ENCODE measurements at places on chromosomes 11 and 22.

DNA sequence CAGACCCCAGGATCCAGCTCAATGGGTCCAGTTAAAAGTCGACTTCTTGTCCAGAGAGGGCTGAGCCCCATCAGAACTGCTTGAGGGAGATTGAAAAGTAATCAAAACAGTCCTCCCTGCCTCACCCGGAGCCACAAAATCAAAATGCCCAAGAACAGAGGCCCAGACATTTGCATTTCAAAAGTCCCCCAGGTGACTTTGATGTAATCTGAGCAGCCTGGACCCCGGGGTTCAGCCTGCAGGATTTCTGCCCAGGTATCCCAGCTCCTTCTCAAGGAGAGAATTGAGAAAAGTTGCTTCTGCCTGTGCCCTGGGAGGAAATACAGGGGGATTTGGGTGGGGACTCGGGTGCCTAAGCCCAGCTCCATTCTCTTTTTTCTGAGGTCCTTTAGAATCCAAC, 1385.0 kb downstream of the TBC1D22A start:
- no peak for DNase-seq

- DNase-seq: no peak
Observed at GRCh38 chr22:34604312-34604711, 461.6 kb upstream of the ISX start.

DNA sequence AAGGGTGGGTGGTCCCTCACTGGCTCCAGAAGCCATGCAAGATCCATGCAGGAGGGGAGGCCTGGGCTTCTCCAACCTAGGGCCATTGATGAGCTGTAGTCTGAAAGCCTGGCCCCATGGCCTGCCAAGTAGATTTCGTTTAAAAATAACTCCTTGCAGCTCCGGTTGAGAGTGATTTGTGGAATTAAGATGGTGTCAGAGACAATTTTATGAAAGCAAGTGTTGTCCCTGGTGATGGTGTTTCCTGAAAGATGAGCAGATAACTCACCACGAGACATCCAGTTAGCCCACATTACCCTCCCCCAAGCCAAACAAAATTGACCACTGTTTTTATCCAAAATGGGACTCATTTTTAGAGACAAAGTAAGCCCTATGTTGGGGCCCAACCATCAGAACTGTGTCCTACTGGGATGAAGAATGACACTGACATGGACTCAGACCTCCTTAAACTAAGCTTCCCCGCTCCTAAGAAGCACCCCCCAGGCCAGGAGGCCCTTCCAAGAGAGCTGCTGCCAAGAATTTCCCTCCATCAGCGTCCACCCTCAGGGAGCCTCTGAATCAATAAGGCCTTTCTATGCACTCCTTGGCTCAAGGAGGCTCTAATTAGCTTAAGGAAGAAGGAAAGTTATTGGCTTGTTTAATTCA, 174.2 kb upstream of the NCAM1 start:
- DNase-seq: no peak

GRCh38 chr11:42161886-42162285, 702.4 kb upstream of the LRRC4C start:
- DNase-seq: no peak

DNA sequence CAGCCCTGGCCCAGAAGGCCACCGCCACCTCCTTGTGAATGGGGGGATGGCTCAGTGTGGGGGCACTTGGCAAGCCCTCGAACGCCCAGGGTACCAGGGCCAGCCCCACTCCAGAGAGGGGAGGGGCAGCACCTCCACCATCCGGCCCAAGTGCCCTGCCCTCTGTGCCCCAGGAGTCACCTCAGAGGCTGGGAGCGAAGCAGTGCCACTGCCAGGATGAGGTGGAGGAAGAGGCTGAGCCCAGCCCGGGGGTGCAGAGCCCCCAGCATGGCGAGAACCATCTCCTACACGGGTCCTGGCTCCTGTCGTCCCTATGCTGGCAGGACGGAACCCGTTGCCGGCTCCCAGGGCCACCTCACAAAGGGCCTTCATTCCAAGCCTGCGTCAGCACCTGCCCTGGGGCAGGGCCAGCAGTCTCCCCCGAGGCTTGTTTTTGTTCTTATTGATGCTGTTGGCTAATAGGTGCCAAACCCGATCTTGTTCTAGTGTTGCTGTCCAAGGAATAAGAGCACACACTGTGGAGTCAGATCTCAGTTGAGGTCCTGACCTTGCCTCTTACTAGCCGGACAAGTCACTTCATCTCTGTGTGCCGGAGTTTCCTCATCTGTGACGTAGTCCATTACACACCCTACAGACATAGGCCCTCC, at the start of gene FREY1:
TSS of gene FREY1 (minus strand) at position 307 of the 647 bp plus-strand sequence. CDS start at position 281, 26 bp downstream.
- no peak for DNase-seq

All from OCI-LY7 (cell line).